Activated naive CD4-positive, alpha-beta T cell treated with anti-CD3 and anti-CD28 coated beads, Interleukin-2, amount 50 U/mL, for 16 hours (primary cell): ENCODE measurements at places on chromosomes 7 and 10.

DNA sequence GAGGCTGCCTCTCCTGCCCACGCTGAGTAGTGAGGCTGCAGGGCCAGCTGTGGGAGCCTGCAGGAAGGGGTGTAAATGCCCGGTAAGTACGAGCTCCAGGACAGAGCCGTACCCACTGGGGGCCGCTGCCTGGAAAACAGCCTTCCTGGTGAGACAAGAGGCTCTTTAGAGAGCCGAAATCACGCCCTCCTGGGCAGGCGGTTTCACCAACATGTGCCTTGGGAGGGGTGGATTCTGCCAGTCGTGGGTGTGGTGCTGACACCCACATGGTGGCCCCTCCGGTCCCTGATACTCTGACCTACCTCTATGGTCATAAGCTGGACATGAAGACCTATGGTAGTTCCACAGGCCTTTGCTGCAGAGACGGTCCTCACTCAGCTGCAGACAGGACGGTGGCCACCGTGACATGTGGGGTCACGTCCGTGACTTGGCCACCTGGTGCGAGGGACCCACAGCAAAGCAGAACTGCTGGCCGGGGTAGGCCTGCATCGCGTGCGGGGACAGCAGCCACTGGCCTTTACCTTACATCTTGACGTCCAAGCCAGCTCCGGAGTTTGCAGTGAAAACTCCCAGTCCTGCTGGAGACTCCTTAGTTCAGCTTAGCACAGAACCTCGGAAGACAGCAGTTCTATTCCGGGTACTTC is 46.9 kb downstream of the PITRM1 start:
- no peak for DNase-seq

GRCh38 chr7:143210541-143210940 is 11.3 kb upstream of the TAS2R40 start:
- DNase-seq = no peak

- no peak for DNase-seq
Measured at GRCh38 chr7:99860281-99861127, 16.3 kb downstream of the OR2AE1 start.

- no peak for DNase-seq
Measured at GRCh38 chr7:83695128-83695960, 46.4 kb upstream of the SEMA3E start.

GRCh38 chr7:148622887-148623585 is 32.5 kb downstream of the C7orf33 start:
- no peak for DNase-seq
